ENCODE measurements at places on chromosomes 3 and 15.

DNA sequence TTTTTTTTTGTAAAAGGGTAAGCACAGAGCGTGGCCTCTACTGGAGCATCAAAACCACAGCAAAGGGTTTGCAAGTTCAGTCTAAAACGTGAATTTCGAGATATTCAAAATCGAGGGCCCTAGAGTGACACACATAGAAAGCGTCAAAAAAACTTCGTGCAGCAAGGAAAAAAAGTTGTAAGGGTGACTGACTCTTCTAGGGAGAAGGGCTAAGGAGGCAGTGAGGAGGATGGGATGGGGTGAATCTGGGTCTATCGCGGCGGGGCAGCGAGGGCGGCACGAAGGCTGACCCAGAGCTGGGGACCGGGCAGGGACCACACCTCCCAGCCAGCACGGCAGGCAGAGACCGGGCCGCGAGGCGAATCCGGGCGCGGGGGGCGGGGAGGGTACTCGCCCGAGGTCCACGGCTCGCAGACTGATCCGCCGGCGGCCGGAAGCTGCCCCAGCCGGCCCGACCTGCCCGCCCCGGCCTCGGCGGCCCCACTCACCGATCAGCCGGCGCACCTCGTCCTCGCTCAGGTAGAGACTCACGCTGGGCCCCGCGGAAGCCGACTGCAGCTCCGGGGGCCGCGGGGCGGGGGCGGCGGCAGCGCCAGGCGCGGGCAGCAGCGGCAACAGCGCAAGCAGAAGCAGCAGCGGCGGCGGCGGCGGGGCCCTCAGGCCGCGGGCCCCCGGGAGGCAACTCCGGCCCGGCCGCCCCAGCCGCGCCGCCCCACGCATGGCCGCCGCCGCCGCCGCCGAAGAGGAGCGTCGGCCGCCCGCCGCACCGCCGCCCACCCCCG is 533 bp downstream of the RYK start:
- DNase-seq = peak; percentile 26

DNA sequence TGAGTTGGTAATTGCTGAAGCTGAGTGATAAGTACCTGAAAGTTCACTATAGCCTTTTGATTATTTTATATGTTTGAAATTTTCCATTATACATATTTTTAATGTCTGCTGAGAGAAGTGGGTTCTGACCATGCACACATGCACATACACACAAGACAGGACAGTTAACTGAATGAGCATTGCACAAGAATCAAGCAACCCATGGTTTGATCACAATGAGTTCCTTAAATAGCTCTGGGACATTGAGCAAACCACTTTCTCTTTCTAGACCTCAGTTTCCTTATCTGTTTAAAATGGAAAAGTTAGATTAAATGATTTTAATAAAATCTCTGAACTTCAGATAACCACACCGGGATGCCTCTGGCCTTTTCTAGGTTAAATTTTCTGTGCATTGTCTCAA is 26.7 kb downstream of the SNTN start:
- no peak for DNase-seq

DNA sequence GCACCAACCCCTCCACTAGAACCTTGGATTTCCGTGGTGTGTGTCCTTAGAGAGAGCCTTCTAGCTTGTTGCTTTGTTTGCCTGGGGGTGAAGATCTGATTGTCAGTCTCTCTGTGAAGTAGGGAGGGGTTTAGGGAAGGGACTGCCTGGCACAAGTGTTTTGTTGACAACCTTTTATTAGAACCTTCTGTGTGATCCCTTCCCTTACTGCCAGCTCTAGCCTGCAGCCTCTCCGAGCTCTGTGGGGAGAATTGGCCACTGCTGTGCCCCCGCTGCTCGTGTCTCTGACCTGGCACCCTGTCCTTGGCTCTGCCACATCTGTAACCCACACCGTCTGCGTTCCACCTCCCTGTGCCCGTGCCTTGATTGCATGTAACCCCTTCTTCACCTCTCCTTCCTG is 30.9 kb upstream of the PCSK6 start:
- DNase-seq = no peak

- DNase-seq = no peak
Measured at GRCh38 chr3:116815831-116816588, 106.4 kb downstream of the TUSC7 start.
